Cerebellar cortex (tissue), 1 donor: ENCODE measurements at places on chromosomes 7 and 10.

GRCh38 chr7:98066208-98066607 is 40.5 kb upstream of the LMTK2 start:
- no peak for DNase-seq

DNA sequence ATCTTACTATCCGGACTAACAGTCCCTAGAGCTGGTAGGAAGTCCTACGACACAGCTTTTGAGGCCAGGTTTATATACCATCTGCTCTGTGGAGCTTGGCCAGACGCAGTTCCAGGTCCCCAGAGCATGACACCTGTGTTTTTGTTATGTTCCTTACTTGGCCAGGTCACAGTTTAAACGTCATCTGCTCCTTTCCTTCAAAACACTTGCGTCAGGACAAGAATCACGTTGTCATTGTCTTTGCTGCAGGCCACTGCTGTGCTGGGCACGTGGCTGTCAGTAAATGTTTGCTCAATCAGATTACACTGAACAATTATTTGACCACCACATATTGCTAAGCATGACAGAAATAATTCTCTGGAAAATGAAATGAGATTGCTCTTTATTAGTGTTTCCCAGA is 23.9 kb downstream of the SLC18A2 start:
- peak; percentile 66 for DNase-seq

DNA sequence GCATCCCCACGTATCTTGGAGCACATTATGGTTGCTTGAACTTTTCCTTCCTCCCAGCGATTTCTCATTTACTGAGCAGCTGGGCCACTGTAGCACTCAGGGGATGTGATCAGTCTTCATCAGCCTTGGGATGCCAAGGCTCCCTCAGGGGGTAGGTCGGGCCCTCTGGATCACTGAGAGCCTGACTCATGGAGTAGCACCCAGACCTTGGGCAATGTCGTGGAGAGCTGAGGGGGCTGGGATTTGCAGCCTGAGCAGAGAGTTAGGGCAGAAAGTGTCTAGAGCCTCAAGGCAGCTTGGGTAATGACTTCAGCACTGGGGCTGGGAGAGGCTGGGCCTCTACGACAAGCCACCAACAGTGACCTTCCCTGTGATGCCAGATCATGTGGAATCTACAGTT is 86.5 kb upstream of the CXCL12 start:
- DNase-seq: no peak

DNA sequence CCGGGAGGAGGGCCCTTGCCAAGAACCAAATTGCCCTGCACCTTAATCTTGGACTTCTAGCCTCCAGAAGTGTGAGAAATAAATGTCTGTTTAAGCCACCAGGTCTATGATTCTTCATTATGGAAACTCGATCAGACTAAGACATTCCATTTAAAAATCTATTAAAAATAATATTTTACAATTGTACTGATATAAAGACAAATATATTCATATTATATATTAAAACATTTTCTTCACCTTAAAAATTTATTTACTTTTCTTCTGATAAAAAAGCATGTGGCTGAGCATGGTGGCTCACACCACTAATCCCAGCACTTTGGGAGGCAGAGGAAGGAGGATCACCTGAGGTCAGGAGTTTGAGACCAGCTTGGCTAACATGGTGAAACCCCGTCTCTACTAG is 72.4 kb upstream of the CHST15 start:
- no peak for DNase-seq

GRCh38 chr10:114009281-114009996 is 34.2 kb upstream of the ADRB1 start:
- no peak for DNase-seq

DNA sequence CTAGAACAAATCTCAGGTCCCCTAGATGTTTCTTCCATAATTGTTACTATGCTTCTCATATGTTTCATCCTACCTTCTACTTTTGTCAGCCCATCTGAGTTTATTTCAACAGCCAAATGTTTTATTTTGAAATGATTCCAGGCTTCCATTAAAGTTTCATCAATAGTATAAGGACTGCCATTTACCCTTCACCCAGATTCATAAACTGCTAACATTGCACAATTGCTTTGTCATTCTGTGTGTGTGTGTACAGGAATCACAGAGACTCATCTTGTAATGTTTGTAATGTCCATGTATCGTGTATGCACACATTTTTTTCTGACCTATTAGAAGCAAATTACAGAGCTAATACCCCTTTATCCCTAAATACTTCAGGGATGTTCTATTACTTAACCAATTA is 25.5 kb downstream of the MMRN2 start:
- no peak for DNase-seq

GRCh38 chr7:388961-389701 is 99.2 kb downstream of the FOXL3 start:
- DNase-seq: no peak

- no peak for DNase-seq
These were observed 31.0 kb downstream of the SHTN1 start for GRCh38 chr10:116973946-116974455.

DNA sequence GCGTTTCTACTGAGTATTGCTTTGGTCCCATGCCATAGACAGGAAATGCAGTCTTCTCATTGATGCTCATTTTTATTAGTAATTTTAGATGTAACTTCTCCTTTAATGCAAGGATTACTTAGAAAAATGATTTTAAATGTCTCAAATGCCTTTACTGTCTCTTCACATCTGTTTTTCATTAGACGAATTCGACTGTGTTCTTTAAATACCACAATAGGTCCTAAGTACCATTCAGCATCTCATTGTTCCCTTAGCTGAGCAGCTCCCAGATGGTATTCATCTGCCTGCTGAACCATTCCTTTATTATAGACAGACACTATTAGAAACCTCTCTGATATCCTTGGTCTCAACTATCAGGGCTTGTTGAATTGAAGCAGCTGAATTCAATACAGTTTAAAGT is 113.6 kb downstream of the LSMEM1 start:
- DNase-seq: no peak

DNA sequence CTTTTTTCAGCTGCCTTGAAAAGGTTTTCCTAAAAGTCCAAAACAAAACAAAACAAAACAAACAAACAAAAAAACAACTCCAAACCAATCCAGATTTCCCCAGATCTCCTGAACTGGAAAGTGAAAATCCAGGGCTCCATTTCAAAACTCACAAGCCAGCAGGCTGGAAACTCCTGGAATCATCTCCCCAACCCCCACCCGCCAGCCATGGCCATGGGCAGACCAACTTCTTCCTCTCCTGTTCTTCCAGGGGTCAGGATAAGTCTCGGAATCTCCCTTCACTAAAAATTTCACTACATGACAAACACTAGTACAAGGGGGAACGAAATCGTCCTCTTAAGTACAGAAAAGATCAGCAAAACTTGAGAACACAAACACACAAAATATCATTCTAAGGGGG is 40.4 kb downstream of the GNA12 start:
- no peak for DNase-seq

GRCh38 chr7:74412056-74412455 is 41.6 kb upstream of the GTF2IRD1 start:
- DNase-seq: no peak

- DNase-seq: no peak
These were observed 798.1 kb downstream of the GATA3 start for GRCh38 chr10:8852546-8852945.

DNA sequence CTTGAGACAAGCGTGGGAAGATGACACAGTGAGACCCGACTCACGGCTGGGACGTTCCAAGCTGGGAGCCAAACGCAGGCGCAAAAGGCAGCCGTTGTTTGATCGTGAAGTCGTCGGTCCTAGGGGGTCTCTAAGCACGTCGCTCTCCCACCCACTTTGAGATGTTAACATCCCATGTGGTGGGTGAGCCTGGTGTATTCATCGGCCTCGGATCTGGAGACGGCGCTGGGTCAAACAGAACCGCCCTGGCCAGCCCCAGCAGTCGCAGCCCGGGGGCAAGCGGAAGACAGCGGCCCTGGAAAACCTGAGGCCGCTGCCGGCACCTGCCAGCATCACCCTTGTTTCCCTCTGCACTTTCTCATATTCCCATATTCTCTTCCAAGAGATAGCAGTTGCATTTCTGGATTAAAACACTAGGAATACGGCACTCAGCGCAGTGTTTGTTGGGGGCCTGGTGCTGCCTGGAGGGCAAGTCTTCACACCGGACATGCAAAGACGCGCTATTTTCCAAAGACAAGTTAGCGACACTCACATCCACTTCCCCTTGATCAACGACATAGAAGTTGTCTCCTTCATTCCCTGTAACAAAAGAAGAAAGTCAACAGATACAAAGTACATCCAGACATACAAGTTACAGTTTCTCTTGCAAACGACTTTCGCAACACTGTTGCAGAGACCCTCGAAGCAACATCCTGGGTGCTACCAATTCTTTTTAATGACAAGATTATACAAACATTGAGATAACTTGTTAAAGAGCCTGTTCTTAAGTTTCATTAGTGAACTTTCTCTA is 86.2 kb upstream of the PDGFA start:
- no peak for DNase-seq

- no peak for DNase-seq
These were observed 499.6 kb upstream of the PHF14 start for GRCh38 chr7:10474048-10474447.

DNA sequence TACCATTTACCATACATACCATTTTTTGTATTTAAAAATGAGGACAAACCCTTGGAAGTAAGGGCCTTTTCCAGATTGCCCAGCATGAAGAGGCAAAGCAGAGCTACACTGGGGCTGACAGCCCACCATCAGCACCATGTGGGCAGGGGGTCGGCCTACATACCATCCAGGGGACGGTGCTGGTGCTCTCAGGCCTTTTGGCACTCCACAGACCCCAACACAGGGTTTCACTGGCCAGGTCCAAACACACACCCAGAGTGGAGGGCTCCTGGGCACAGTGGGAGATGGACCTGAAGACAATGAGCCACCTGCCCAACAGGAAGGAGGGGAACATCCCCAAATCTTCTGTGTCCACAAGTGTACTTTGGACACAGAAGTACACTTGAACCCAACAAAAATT is 69.2 kb upstream of the CAMK2B start:
- DNase-seq: no peak

DNA sequence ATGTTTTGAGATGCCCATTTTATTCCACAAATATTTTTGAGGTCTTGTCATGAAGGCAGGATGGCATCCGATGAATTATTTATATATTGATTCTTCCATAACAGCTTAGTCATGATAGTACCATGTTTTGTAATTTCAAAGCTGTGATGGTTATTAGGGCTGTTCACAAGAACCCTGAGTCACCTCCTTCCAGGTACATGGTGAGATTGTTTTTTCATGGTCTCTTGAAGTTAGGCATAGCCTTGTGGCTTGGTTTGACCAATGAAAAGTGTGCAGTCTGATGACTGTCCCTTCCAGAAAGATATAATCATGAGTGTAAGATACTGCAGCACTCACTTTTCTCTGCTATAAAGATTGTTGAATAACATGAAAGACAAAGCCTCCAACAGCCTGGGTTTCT is 274.8 kb downstream of the FGFR2 start:
- DNase-seq: no peak

- no peak for DNase-seq
These were observed 1.1 kb downstream of the RRP12 start for GRCh38 chr10:97399843-97400545.

DNA sequence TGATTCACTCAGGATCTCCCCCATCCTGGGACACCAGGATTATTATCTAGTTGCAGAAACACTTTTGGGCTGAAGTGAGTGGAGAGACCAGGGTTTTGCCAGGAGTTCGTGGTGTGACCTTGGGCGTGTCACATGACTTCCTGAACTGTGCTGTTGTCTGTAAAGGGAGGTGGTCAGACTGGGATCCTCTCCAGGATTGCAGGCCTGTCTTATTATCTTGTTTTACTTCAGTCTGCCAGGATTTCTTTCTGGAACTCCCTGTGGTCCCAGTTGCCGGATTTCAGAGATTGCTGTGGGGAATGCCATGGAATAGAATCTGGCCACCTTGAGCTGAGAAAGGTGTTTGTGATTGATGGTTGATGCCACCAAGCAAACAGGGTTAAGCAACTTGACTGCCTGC is 35.8 kb downstream of the CRCP start:
- no peak for DNase-seq

DNA sequence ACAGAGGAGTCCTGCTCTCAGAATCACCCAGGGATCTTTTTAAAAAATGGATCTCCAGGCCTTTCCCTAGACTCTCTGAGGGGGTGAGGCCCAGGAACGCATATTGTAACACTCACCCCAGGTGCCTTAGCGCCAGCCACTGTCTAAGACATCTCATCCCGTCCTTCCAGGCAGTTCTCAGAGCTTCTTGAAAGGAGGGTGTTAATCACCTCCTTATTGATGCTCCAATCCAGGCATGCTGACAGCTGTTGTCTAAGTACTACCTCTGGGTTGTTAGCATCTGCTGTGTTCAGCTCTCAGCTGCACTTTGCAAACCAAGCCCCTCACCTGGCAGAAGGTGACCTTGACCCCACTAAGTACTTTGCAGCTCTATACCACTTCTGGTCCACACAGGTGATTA is 36.0 kb downstream of the KIAA1549 start:
- DNase-seq: no peak

- no peak for DNase-seq
These were observed 80.7 kb downstream of the PDGFA start for GRCh38 chr7:438916-439315.

- DNase-seq: no peak
These were observed 468.6 kb downstream of the PHTF2 start for GRCh38 chr7:78267141-78267540.

DNA sequence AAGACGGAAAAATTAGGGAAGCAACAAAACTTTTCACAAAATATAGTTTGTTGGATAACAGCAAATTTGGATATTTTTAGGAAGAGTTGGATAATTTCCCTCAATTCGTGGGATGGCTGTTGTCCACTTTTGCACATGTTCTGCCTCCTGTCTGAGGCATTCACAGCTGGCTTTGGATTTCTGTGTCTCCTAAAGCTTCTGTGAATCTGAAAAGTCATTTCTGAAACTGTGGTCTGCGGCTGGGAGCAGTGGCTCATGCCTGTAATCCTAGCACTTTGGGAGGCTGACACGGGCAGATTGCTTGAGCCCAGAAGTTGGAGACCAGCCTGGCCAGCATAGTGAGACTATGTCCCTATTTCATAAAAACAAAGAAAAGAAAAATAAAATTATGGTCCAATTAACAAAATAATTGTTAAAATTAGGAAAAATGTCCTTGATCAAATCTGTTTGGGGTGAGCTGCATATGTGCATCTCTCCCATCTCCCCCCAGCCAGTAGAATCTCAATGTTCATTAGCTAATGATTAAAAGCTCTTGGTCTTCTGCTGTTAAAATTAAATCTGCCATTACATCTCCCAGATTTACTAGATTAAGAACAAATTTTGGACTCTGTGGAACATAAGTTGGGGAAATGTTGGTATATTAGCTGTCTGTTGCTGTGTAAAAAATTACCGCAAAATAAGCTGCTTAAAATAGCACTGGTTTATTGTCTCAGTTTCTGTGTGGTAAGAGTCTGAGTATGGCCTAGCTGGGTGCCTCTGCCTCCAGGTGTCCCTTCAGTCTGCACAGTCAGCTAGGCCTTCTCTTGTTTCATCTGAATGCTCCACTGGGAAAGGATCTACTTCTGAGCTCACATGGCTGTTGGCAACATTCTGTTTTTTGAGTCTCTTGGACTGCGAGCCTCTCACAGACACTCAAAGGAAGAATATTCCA is 332.0 kb upstream of the FZD1 start:
- DNase-seq: no peak

GRCh38 chr7:30255064-30255769 is 29.2 kb upstream of the ZNRF2 start:
- DNase-seq: no peak

GRCh38 chr10:75283671-75284470 is 48.1 kb upstream of the COMTD1 start:
- DNase-seq: peak; percentile 11

GRCh38 chr10:49212783-49213182 is 24.6 kb upstream of the TMEM273 start:
- DNase-seq: no peak

GRCh38 chr10:36462194-36462593 is 663.2 kb upstream of the ANKRD30A start:
- no peak for DNase-seq
